ENCODE measurements at places on chromosomes 12 and 14.

- DNase-seq, result no peak
Measured at GRCh38 chr12:103780093-103780440, 61.0 kb downstream of the NT5DC3 start.

DNA sequence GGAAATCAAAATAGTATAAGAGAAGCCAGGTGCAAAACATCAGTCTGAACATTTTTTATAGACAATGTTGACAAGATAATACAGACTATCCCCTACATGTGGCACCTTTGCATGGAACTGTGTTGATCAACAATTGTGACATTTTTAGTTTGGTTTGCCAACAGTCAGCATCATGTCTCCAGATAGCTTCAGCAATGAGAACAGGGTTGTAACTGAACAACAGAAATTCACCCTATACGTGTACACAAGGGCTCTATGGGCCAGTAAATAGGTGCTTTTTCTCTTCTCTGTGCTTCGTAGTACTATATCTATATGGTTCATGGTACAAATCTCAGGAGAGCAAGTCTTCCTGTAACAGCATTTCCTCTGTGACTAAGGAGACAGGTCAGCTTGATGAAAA is 310.4 kb downstream of the ATXN7L3B start:
- DNase-seq, result no peak

DNA sequence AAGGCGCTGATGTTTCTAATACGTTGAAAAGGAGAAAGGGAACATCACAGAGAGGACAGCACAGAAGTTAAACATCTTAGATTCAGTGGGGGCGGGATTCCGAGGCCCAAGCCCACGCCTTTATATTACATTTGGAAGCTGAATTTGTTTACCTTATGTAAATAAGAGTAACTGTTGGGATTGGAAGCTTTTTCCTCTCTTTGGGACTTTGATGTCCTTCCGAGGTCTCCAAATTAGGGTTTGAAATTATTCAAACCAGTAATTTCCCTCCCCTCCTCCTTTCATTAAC is 6.4 kb downstream of the FOXA1 start:
- no peak for DNase-seq

GRCh38 chr12:24555730-24556129 is 393.2 kb downstream of the BCAT1 start:
- DNase-seq, result no peak

DNA sequence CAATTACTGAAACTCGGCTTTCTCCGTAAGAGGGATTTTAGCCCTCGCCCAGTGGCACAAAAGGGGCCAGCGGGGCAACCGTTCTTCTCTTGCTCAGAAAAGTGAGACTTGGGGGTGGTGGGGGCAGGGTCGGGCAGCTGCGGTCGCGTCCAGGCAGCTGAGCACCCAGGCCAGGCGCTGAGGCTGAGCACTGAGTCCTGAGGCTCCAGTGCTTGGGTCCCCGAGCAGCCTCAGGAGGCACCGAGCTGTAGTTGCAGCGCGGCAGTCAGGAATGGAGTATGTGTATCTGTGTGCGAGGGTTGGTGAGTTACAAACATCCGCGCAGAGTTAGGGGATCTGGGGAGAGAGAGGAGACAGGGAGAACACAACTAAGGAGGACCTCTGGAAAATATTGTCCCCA is 4.1 kb upstream of the HOXC6 start:
- no peak for DNase-seq

GRCh38 chr14:91258011-91258618 is 13.6 kb upstream of the GPR68 start:
- no peak for DNase-seq

DNA sequence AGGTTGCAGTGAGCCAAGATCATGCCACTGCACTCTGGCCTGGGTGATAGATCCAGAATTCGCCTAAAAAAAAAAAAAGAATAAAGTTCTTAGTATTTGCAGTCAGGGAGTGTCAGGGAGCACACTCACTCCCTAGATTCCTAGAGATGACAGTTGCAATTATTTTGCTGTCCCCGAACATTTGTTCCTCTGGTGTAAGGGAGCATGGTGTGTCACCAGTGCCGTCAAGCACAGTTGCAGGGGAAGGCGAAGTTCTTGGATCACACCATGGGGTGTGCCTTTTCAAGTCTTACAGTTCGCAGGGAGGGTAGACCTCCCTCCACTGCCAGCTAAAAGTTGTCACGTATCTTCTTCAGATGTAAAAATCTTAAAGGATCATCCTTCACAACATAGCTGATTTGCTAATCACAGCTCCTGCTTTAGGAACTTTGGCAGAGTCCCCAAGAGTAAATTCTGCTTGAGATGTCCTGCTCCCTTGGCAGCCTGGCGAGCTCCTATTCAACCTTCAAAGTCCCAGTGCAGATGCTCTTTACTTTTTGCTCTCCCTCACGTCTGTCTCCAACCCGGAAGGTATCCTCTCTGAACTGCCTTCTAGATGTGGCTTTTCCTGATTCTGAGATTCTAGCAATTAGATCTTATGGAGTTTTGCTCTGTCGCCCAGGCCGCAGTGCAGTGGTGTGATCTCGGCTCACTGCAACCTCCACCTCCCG is 11.3 kb downstream of the ACACB start:
- DNase-seq, result no peak

GRCh38 chr12:8692573-8692972 is 5.2 kb upstream of the RIMKLB start:
- no peak for DNase-seq

DNA sequence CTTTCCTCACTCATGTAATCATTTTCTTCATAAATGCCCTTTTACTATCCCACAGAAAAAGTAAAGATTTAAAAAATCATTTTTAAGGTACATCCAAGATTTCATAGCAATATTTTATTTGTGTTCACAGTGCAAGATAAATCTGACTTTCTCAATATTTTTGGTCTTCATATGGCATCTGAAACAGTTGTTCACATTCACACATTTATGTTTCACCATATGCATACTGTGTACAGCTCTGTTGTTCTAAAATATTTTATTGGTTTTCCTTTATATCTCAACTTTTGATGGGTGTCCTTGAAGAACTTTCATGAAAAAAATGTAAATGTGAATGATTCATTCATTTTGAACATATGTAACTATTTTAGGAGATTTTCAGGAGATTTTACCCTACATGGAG is 348.7 kb downstream of the SNAPC1 start:
- DNase-seq, result no peak

GRCh38 chr12:92216092-92216491 is 70.4 kb upstream of the BTG1 start:
- DNase-seq, result no peak

DNA sequence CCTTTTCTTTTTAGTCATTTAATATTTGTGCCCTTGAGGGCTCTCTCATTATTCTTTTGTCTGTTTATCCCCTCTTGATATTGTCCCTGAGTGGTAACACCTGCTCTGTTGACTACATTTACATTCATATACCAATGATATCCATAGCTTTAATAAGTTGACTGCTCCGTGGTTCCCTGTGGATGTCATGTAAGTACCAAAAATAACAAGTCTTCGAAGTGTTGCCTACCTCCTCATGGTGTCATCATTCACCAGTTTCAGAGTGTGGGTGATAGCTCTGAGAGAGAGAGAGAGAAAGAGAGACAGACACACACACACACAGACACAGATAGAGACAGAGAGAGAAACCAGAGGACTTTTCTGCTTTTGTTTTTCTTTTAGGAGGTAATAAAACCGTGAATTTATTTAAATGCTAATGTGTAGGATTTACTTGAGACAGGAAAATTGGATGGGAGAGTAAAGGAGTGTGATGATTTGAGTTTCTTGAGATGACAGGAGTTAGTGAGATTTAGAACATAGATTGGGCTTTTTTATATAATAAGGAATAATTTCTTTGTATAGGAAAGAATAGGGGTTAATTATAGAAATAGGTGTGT is 52.2 kb downstream of the PAPOLA start:
- no peak for DNase-seq

GRCh38 chr14:96224480-96225096 is 19.9 kb downstream of the BDKRB2 start:
- DNase-seq, result no peak

Measured in stimulated activated CD4-positive, alpha-beta T cell treated with anti-CD3 and anti-CD28 coated beads, Interleukin-4, amount 100 ng/mL, for 1 hour (primary cell).